ENCODE measurements at places on chromosomes 12 and 14.

- DNase-seq: peak; percentile 29
Observed at GRCh38 chr14:96198430-96199130, 6.1 kb upstream of the BDKRB2 start.

DNA sequence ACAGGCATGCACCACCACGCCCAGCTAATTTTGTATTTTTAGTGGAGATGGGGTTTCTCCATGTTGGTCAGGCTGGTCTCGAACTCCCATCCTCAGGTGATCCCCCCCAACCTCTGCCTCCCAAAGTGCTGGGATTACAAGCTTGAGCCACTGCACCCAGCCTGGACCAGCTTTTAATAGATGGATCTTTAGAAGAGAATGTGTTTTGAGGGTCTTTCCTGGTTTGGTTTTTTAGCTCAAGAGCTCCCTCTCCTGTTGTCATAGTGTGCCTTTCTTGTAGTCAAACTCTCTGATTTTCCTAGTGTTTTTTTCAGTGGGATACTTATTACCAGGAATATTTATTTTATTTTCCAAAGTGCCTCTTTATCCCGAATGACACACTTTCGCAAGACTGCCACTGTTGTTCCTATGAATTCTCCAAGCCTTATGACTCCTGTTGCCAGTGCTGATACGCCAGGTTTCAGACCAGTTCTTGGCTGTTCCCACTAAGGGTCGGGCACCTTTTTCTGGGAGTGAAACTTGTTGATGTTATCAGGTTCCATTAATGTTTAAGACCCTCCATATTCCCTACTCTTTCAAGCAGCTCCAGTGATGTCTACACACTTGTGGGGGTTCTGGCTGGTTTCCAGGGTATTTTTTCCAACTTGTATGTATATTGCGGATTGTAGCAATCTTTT, 31.5 kb upstream of the LIMA1 start:
- peak; percentile 15 for DNase-seq

GRCh38 chr12:120327593-120327992, at the start of gene PLA2G1B:
PLA2G1B (minus strand) TSS chr12:120327779; CDS start chr12:120327753, 26 bp downstream.
- no peak for DNase-seq

GRCh38 chr14:44960146-44960545, 1.6 kb downstream of the KLHL28 start:
- DNase-seq: peak; percentile 2

GRCh38 chr12:109513051-109513450, 35.6 kb downstream of the UBE3B start:
- DNase-seq: no peak

- no peak for DNase-seq
Observed at GRCh38 chr12:118109088-118109487, 5.3 kb upstream of the VSIG10 start.

DNA sequence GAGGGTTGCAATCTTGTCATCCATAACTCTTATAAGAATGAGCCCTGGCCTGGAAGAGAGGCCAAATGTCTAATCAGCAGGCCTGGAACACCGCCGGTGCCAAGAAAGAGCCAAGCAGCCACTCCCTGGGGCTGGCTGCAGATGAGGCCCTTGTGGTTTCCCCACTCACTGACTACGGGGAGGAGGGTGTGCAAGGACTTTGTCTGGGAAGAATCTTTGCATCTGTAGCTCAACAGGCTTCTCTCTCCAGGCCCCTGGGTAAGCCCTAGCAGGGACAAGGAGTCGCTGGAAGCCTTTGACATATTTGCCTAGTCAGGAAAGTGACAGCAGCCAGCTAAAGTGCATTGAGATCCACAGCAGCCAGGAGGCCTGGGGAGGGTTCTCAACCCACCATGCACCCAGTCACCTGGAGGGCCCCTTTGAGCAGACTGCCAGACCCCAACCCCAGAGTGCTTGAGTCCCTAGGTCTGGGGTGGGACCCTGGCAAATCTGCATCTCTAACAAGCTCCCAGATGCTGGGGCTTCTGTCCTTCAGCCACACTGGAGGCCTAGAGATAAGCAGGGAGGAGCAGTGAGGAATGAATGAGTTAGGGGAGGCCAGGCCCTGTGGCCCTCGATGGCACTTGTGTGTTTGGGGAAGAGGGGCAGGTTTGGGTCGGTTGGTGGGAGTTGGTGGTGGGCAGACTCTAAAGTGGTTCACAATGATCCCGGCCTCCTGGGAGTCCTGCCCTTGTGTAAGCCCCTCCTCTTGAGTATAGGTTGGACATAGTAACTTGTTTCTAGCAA, 13.9 kb upstream of the LRTM2 start:
- DNase-seq: no peak

DNA sequence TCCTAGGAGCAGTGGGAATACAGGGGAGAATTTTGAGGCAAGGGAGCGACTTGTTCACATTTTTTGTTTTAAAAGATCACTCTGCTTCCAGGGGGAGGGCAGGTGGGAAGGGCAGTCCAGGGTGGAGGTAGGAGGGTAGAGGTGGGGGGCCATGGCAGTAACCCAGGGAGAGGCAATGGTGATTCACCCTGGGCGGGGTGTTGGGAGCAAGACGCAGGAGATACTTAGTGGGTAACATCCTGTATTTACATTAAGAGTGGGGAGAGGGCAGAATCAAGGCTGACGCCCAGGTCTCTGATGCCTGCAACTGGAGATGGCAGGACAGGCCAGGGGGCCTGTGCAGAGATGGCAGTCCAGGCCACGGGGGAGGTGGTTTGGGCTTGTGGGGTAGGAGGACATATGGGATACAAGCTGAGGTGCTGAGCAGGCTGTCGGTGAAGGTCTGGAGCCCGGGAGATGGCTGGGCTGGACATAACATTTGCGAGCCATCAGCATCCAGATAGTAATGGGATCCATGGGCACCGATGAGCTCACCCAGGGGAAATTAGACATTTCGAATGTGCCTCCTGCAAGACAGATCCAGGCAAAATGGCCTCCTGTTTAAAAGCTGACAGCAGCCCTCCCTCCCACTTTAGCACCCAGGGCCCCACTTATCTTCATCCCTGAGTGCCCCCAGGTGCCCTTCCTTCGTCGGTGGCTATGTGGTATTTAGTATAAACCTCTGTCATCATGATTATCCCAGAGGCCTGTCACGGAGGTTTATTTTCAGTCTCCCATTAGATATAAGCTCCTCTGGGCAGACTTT, 9.3 kb downstream of the EML1 start:
- no peak for DNase-seq

DNA sequence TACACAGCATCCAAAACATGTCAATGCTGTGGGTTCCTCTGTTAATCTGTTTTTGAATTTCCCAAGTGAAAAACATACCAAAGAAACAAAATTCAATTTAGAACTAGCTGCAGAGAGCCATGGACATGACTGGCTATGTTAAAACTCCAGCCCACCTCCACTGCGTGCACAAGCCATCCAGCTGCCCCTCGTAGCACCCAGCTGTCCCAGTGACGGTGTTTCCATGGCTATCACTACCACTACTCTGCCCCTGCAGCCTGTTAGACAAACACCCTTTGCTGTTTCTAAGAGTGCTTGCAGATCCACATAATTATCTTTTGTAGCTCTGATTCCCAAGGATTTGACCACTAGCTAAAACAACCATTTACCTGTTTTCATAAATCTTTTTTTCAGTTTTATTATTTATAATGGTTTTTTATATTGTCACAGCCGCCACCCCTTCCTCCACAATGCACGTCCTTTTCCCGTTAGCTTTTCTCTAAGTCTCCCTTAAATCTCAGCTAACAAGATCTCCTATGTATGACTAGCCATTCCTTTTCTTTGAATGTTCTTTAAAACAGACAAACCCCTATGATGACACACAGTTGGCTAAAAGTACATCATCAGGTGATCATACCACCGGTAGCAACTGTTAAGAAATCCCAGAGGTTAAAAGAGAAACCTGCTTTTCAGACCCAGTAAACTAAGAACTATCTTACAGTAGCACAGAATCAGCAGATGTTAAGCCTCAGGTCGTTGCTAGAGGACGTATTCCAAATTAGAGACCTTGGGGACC, 37.8 kb upstream of the NAA30 start:
- DNase-seq: no peak

GRCh38 chr12:90978117-90978770, 23.3 kb upstream of the CCER1 start:
- DNase-seq: peak; percentile 42

DNA sequence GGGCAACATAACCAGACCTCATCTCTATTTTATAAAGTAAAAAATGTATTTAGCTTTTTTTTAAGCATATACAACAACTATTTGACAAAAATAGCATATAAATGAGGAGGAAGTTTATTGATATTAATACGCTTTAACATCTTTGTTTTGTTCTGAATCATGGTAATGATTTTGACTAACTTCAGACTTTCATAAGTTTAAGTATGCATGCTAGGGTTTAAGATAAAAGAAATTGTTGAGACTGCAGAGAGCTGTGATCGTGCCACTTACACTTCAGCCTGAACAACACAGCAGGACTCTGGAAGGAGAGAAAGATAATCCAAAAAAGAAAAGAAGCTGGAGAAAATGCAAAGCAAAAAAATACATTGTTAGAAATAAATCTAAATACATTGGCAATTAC, 87.9 kb upstream of the AEBP2 start:
- DNase-seq: no peak

DNA sequence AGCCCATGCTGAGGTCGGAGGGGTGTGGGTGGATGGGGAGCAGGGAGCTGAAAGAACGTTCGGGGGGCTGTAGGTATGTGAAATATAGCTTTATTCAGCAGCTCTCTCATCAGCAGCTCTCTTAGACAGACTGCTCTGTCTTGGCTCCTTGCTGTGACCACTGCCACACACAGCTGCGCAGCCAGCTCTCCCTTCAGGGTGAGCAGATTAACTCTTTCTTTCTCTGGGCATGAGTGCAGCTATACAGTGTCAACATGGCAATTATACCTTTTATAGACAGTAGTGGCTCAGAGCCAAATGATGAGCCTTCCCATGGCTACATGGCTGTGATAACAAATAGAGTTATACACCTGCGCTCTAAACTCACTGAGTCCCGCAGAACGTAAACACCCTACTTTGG, 137.7 kb upstream of the NEDD1 start:
- DNase-seq: no peak

GRCh38 chr14:29815016-29815674, 112.5 kb downstream of the PRKD1 start:
- no peak for DNase-seq

GRCh38 chr12:53065975-53066931, 12.9 kb downstream of the SPRYD3 start:
- DNase-seq: peak; percentile 46

GRCh38 chr14:92601757-92602417, 88.3 kb downstream of the RIN3 start:
- DNase-seq: no peak

GRCh38 chr12:2785017-2785416, 9.8 kb upstream of the FKBP4 start:
- no peak for DNase-seq

DNA sequence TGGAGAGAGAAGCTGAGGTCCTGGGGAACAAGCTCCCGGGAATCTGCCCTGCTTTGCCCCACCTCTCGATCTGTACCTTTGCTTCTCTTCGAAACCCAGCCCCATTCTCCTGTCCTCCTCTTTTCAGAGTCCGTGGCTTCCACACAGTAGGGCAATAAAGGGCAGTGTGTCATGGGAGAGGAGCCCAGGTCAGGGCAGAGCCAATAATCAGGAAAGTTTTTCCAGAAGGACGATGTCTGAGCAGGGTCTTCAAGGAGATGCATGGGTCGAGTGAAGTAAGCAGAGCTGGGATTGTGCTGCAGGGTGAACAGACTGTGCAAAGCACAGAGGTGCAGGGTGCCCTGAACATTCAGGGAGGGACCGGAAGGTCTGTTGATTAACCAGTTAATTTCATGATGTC, 22.1 kb upstream of the SERPINA4 start:
- no peak for DNase-seq

DNA sequence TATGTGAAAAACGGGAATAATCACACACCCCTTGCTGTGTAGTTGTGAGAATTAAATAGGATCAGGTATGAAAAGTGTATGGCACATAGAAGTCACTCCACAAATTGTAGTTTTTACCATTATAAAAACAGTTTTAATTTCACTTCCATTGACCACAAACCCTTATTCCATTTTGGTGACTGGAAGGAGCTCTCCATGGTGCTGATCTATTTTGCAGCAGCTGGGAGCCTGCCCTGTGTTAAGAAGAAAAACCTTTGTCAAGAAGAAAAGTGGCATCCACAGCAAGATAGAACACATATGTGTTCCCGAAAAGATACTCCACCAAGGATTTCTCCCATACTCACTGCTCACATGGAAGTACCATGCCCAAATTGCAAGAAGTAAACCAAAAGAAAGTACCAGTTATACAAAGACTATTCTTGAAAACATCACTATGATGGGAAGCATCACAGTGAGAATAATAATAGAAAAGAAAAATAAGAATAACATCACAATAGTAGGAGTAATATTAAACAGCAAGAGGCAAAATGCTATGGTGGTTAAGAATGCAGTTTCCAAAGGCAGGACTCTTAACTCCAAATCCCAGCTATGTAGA, 58.7 kb downstream of the TUNAR start:
- no peak for DNase-seq

DNA sequence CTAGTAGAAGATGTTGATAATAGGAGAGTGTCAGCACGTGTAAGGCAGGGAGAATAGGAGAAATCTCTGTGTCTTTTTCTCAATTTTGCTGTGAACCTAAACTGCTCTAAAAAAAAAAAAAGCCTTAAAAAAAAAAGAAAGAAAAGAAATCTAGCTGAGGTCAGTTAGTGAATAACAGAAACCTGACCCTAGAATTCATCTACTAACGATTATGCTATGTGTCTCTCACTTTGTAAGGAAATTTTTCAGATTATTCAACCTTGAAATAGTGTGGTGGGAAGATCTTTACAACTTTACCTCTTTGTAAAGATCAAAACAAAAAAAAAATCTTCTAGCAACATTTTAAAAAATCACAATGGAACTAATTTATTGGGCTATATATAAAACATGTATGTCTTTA, 995.7 kb downstream of the GALC start:
- no peak for DNase-seq

- DNase-seq: no peak
Observed at GRCh38 chr12:3615862-3616261, 124.9 kb downstream of the PRMT8 start.

GRCh38 chr14:65465584-65465983, 53.1 kb downstream of the FUT8 start:
- no peak for DNase-seq

DNA sequence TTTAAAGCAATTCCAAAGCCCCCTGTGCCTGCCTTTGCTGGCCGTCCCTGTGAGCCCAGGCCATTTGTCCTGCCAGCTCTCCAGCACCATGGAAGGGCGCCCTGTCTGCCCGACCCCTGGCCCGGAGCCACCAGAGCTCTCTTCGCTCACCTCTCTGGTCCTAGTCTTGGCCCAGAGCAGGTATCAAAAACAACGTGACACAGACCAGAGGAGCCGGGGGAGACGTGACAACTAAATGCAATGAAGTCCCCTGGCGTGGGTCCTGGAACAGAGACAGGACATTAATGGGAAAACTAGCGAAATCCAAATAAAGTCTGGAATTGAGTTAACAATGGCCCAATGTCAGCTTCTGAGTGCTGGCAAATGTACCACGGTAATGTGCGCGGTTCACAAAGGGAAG, 83.2 kb upstream of the DIO3 start:
- no peak for DNase-seq

DNA sequence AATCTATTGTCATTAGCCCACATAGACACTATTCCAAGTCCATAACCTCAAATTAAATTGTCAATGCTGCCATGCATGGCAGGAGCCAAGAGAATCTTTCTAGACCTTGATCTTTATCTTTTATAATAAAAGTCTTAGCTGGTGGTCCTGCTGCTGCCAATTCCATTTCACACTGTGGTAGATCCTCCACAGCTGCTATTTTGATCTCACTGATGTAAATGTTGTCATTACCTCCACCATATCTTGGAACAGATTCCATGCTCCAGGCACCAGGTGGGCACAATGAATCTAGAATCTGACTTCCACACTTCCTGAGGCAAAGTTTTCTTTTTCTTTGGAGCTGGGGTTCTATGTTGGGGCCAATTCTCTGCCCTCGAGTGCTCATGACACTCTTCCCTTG, 161.2 kb downstream of the TMTC3 start:
- DNase-seq: no peak

All from inflammatory macrophage treated with lipopolysaccharide for 4 hours (primary cell).